NCI-H146 (cell line): ENCODE measurements at places on chromosomes 11 and 22.

GRCh38 chr11:61949169-61950034, 749 bp upstream of the BEST1 start:
- peak; percentile 74 for DNase-seq

DNA sequence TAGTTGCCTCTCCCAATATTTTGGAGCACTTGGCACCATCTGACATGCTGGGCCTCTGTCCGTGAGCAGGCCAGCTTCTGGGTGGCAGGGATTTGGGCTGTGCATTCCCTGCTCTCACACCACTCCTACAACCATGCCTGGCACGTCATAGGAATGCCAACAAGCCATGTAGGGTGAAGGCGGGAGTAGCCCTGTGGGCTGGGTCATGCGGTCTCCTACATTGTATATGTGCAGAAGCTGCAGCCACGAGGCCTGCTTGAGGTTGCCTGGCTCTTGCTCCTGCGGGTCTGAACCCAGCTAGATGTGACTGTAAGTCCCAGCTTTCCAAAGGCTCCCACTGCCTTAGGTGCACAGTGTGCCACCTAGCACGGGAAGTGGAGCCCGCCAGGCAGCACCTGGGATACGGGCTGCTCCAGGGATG, 14.5 kb downstream of the MYEOV start:
- DNase-seq, result no peak

DNA sequence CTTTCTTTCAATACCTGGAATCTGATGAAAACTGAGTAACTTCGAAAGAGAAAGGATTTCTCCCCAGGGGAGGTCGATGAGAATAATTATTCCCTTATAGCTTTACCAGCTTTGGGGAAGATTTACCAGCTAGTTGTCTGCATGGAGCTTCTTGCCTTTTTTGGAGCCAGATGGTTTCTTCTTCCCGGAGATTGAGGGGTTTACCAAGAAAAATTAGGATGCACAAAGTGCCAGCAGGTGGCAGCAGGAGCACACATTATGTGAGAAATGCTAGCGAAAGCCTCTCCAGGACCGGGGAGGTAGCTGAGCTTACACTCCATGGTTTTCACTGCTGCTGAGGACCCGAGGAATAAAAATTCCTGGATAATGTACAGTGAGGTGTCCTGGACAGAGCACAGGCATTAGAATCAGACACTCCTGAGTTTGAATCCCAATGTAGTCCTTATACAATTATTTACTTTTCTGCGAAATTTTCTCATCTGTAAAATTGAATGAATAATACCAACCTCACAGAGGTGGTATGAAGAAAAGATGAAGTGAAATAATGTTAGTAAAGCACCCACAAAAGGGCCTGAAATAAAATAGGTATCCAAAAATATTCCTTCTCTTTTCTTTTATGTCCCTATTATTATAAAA, 46.0 kb upstream of the PARVA start:
- DNase-seq, result peak; percentile 90

DNA sequence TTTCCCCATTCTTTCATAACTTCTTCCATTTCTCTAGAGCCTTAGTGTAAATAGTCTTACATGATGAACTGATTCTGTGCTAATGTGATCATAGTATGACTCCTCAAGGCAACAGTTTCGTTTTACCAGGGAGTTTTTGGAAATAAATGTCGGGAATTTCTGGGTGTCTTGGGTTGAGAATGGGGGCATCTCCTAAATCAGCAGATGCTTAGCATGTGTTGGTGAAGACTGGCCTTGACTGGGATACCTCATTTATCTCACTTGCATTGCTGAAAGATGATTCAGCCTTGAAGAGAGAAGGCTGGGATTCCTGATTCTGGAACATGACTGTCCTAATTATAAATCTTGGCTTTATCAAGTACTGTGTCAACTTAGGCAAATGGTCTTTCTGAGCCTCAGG, 115.7 kb upstream of the C11orf87 start:
- no peak for DNase-seq

DNA sequence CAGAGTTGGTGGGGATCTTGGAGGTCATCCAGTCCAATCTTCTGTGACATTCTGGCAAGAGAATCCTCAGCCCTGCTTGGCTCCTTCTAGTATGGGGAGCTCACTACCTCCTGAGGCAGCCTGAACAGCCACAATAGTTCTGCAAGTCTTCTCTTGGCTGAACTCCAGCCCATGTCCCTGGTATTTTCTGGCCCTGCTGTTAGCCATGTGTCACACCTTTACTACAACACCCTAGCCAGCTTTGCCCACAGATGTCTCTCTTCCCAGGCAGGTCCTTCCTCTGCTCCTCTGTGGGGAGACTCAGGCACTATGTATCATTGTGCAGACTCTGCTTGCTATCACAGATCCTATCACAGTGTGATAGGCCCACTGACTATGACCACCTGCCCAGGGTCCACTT, 297.7 kb downstream of the CTTN start:
- DNase-seq, result no peak

- no peak for DNase-seq
Measured at GRCh38 chr11:17635551-17635938, 83.8 kb upstream of the MYOD1 start.

GRCh38 chr11:110337570-110338193, 41.3 kb upstream of the RDX start:
- no peak for DNase-seq

- no peak for DNase-seq
Measured at GRCh38 chr22:27474112-27474571, 327.4 kb downstream of the MN1 start.

DNA sequence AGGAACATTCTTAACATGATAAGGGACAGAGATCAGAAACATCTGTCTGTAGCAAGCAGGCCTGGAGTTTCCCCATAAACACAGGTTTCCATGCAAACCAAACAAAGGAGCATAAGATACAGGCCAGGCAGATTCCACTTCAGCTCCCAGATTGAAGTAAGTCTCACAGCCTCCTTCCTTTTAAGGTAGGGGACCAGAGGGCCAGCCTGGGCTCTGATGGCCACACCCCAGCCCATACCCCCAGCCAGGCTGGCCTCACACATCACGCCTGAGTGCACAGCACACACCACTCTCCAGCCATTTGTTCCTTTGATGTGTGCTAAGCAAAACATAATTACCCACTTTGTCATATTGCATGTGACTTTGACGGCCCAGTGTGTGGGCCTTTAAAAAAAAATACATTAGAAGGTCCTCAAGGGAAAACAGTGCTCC, 518.7 kb downstream of the NTM start:
- DNase-seq, result peak; percentile 63

GRCh38 chr11:75468534-75469340, 35.7 kb upstream of the KLHL35 start:
- peak; percentile 22 for DNase-seq
